ENCODE measurements at places on chromosomes 4 and X.
A peak's percentile ranks its signal among the peaks of the same experiment; 100 is the strongest.

GRCh38 chr4:89299153-89299791, 8.3 kb downstream of the GPRIN3 start:
- DNase-seq: no peak

DNA sequence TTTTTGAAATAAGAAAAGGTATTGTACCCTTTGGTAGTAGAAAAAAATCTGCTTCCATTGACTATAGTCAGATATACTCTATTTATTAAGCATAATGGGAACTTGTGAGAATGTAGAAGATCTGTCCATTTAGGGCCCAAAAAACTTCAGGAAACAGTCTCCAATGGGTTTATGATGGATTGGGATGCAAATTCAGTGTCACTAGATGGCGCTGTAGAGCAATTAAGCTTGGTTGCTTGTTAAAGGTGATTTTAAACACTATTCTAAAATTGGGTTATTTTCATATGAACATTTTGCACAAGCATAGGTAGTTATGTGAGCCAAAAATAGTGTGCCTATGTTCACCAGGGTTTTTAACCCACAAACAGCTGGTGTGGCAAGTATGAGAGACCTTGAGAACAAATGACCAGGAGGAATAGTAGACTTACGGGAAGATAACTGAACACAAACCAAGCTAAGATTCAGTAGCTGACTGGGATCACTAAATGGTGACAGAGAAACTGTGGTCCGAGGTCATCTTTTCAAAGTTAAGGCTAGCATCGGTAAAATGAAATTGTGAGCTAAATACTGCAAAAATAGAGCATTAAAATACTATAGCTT, 80.3 kb upstream of the LSM6 start:
- no peak for DNase-seq

- no peak for DNase-seq
Measured at GRCh38 chr4:156771171-156771837, 200.3 kb downstream of the PDGFC start.

- DNase-seq: peak; percentile 30
Measured at GRCh38 chrX:13669246-13669737, 16.4 kb downstream of the TCEANC start.

DNA sequence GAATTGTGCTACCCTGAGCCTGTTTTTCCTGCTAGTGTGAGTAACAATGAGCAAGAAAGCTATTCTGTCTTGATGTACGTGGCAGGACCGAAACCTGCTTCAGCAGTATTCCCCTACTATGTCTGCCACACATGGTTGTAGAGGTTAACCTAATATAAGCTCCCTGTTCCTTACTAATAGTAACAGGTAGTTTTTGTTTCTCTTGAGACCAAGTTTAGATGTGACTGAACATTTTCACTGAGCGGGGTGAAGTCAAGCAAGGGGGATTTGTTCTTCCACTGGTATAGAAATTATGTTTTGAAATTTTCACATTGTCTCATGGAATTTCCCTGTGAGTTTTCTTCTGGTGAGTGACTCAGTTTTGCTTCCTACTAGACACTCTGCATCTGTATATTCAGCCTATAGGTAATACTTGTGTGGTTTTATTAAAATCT, 37.3 kb downstream of the RRAGB start:
- DNase-seq: no peak

- no peak for DNase-seq
Measured at GRCh38 chrX:17809273-17809672, 51.8 kb downstream of the RAI2 start.

- no peak for DNase-seq
Measured at GRCh38 chrX:19347916-19348315, 4.2 kb downstream of the PDHA1 start.

DNA sequence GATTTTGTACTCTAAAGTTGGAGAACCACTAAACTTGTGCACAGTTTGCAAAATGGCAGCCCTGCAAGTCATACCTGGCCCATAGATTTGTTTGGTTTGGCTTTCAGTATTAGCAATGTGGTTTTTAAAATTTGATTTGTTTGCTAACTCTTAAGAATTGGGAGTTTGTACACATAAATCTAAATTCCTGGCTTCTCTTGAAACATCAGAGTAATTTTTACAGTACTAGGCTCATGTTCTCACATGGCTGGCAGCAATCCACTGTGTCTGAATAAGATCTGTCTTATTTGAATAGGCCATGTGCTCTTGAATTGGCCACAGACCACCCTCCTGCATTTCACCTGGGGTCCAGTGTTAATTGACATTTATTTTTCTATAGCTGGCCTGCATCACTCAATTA, 21.3 kb downstream of the DIAPH2 start:
- no peak for DNase-seq

- no peak for DNase-seq
Measured at GRCh38 chrX:44927398-44927797, 54.4 kb downstream of the KDM6A start.

DNA sequence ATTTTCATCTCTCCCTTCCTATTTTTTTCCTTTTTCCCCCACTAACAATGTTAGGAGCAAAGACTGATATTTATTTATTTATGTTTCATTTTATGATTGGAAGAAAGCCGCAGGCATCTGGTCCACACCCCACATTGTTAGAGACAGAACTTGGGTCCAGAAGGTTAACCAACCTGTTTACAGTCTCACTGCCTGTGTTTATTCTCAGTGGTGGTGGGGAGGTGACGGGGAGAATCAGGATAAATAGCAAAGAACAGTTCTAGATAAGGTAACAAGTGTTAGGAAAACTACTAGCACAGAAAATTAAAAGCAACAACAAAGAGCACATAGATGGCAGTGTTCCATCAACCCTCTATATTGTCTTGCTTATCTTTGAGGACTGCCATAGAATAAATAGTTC, 301.7 kb upstream of the DIPK2B start:
- DNase-seq: no peak

- DNase-seq: no peak
Measured at GRCh38 chrX:18884916-18885315, 99.0 kb downstream of the PHKA2 start.

DNA sequence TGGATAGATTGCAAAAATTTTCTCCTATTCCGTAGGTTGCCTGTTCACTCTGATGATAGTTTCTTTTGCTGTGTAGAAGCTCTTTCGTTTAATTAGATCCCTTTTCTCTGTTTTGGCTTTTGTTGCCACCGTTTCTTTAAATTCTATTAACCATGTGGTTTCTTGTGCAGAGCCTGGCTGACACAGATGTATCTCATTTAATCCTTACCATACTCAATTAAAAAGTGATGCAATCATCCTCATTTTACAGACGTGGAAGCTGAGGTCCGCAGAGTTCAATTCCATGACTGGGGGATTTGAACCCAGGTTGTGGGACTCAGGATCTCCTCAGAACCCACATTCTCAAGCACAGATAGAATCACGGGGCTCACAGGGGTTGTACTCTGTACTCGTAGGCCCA, 66.7 kb downstream of the SORCS2 start:
- DNase-seq: no peak

DNA sequence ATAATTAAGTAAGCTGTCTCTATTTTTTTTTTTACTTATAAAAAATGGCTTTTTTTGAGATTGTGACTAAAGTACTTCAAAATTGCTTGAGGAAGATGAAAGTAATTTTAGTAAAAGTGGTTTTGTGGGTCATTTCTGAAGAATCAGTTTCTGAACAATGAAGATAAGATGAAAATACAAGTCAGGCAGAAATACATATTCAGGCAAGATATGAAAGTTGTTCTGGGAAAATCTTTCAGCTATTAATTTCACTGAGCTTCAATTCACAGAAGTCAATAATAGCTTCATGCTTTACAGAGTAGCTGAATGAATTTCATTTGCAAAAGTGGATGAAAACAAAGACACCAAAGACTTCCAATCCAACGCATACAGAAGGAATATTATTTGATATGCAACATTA, 305.2 kb upstream of the ARSJ start:
- no peak for DNase-seq

DNA sequence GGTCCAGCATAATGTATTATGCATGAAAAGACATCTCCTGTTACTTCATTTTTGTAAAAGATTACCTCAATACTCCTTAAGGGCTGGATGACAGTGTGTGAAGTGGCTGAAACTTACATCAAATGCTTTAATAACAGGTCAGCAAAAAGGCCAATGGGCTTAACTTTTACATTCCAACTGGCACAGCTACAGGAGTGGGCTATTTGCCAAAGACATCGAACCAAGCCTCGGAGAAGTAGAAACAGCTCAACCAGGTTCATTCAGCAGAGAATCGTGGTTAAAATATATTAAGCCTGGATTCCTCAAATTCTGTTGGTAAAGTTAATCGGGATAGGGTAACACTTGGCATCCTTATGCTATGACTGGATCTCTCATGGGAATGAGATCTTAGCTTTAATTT, 639.7 kb downstream of the TRIML1 start:
- DNase-seq: no peak

GRCh38 chrX:107845625-107846024, 20.0 kb downstream of the MID2 start:
- no peak for DNase-seq

- no peak for DNase-seq
Measured at GRCh38 chrX:39689376-39690104, 408.2 kb downstream of the BCOR start.

DNA sequence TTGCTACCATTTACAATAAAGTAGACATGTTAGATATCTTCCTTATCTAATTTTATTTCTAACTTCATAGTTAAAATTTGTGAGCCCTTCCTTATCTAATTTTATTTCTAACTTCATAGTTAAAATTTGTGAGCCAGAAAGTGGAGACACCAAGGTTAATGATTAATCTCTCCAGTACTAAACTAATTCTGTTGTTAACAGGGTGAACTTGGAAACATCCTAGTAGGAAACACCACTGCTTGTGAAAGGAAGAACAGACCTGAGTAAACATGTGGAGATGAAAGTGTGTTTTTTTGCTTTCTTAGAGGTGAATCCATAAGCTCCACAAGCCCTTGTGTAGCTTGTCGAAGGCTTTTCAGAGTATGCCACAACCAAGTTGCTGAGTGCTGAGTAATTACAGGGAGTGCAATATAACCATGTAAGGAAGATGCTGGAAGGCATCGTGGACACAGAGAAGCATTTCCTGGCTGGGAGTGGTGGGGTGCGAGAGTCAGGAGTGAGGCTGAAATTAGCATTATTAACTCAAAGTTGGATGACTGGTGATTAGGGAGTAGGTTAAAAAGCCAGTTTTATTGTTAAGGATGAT, 118.6 kb upstream of the NEIL3 start:
- DNase-seq: no peak

GRCh38 chr4:84312426-84313012, 186.6 kb downstream of the NKX6-1 start:
- no peak for DNase-seq

GRCh38 chrX:140439476-140439875, 65.4 kb downstream of the SOX3 start:
- no peak for DNase-seq

GRCh38 chr4:7416745-7417432, 17.8 kb downstream of the PSAPL1 start:
- no peak for DNase-seq

GRCh38 chrX:98931216-98931615, 1478.9 kb downstream of the PCDH19 start:
- DNase-seq: no peak

GRCh38 chr4:38154252-38154651, 194.1 kb downstream of the PTTG2 start:
- no peak for DNase-seq

- no peak for DNase-seq
Measured at GRCh38 chr4:174859904-174860303, 30.9 kb upstream of the GLRA3 start.

DNA sequence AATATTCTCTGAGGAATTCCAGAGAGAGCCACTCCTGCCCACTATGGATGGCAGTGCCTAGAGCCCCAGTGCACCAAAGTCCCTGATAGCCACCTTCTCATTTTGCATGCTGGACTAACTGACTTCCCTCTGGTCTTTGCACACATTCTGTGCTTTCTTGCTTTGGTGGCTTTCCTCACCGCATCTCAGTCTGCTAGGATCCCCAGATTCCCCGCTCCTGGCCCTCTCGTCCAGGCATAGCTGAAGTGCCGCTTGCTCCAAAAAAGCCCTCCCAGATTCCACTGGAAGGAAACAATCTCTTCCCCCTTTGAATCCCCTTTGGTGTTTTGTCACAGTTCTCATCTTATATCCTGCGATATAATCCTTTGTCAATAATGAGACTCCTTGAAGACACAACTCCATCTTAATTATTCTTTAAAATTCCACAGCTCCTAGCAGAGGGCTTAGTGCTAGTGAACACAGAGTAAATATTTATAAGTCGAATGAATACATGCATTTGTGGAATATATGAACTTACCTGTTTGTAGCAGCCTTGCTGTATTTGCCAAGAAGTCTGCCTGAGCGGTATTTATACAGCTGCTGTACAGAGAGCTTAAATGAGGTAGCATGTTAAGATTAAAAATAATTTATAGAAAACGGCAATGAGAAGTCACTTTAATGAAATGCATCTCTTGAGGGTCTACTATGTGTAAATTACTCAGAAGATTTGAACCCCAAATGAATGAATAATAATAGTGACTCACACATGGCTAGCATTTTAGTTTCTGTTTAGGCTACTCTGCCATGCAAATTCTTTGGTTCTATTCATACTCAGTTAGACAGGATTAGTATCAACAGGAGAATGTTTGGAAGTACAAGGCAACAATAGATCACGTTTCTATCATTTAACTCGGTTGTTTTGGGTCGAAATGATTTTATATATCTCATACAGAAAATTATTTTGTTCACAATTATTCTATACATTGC, 421.9 kb upstream of the TENM3 start:
- no peak for DNase-seq

DNA sequence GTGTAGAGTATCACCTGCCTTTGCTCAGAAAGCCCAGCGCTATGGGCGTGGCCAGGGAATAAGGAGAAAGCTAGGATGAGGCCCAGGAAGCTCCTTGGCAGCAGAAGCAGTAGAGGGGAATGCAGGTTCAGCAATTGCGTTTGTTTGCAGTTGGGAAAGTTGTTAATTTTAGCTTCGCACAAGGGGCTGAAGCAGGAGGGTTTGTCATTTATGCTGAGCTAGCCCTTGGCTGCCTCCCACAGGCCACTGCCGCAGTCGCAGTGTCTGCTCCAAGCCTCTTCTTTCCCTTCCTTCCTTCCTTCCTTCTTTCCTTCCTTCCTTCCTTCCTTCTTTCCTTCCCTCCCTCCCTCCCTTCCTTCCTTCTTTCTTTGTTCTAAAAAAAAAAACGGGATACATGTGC, 21.5 kb downstream of the FRMPD3 start:
- no peak for DNase-seq

DNA sequence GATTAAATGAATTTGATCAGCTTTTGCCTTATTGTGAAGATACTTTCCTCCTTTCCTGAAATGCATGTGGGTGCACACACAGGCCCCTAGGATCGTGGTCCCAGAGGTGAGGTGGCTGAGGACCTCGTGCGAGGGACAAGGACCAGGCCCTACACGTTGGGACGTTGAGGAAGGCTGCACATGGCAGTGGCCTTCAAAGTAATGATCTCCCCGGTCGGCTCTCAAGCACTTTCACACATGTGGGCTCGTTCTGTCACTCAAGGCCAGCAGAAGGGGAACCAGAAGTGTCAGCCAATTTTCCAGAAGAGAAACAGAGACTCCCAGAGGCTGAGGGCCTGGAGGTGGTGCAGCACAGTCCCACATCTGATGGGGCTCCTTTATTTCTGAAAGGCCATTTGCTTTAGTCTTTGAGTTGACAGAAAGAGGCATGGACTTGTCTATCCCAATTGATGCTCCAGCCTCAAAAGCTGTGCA, 196.8 kb downstream of the AFAP1 start:
- no peak for DNase-seq

All from stimulated activated CD4-positive, alpha-beta T cell treated with anti-CD3 and anti-CD28 coated beads, Interleukin-1b, Interleukin-23, amount 100 ng/mL, for 4 hours (primary cell).